ENCODE measurements at places on chromosomes 5 and 9.
A peak's percentile ranks its signal among the peaks of the same experiment; 100 is the strongest.

DNA sequence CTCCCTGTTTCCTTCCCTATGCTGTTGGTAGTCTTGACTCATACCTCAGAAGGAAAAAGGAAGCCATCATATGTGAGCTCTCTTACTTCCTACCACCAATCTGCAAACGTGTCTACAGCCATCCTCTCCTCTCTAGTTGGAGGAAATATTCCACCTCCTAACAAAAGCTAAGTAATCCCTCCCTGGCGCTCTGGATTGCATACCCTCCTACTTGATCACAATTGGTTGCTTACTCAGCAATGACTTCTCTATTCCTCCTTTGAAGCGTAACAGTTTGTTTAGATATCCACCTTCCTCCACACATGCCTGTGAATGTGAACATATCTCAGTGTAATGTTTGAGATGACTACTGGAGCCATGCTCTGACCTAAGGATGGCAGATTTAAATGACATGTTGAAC, 18.2 kb downstream of the RUSC2 start:
- DNase-seq: no peak

DNA sequence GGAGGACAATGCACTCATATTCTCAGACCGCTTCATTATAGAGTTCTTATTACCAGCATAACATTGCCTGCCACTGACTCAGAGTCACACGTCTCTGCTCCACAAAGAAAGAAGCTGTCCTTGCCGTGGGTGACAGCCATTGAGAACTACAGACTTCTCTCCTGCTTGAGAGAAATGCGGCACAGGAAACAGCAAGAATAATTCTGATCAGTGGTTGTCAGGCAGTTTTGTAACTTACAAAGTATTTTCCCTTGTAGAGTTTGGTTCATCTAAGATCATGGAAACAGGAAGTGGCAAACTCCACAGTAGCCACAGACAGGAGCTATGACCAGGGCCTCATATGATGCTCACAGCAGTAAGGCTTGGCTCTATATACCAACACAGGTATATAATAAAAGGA, 47.0 kb downstream of the KCNV2 start:
- DNase-seq: no peak

DNA sequence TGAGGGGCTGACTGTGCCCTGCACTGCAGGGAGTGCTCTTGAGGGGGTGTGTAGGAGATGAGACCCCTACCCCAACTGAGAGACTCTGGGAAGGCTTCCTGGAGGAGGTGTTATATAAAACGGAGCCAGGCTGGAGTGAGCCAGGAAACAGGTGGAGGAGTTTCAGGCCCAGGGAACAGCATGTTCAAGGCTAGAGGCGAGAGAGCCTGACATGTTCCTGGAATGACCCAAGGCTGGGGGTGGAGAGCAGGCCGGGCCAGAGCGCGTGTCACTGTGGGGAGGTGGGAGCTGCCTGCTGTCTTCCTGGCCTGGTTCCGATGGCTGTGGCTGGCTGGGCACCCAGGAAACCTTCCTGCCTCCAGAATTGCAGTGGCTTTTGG, 48.7 kb downstream of the RXRA start:
- no peak for DNase-seq

- DNase-seq: peak; percentile 17
Observed at GRCh38 chr5:53478411-53479044, 1.9 kb upstream of the FST start.

- DNase-seq: no peak
Observed at GRCh38 chr9:89410022-89410421, 87.9 kb downstream of the SEMA4D start.

- no peak for DNase-seq
Observed at GRCh38 chr5:76500633-76501393, 97.7 kb downstream of the IQGAP2 start.

- DNase-seq: no peak
Observed at GRCh38 chr9:110241858-110242321, 14.4 kb downstream of the TXN start.

DNA sequence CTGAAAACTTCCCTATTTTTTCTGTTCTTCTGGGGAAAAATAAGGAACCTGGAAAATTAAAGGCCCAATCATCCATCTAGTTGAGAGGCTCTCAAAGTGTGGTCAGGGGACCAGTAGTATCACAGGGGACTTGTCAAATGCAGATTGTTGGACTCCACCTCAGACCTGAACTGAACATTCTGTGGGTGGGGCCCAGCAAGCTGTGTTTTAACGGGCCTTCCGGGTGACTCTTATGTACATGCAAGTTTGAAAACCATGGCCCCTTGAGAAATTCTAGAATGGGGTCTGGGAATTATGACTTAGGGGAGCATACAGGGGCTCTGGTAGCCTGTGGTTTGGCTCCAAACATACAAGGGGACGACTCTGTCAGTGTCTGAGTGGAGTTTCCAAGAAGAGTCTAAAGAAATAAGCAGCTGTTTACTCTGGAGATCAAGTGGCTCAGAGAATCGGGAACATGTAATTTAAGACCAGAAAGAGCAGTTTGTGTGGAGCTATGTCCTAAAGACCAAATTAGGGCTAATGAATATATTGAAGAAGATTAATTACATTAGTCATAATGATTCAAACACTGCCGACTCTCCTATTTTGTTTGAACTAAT, 177.4 kb downstream of the SLC28A3 start:
- peak; percentile 18 for DNase-seq

- DNase-seq: no peak
Observed at GRCh38 chr5:77280036-77280435, 69.6 kb downstream of the PDE8B start.

DNA sequence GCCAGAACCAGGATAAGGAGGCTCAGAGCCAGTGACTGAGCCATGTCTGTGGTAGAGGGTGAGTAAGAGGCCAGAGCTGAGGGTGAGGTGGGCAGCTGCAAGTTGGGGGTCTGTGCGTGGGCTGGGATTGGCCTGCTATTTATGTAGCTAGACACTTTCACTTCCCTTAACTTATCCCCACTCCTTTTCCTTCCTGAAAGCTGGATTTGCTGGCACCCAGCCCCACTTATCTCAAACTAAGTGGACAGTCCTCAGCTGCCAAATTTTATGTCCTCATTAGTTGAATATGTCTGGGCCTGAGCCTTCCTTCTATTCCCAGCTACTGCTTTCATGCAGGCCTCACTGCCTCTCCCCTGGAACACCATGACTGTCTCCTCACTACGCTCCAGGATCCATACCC, at the start of gene CCL21:
CCL21 (minus strand) TSS at position 114 of the 400 bp plus-strand sequence; CDS start at position 44, 70 bp downstream.
- no peak for DNase-seq

- DNase-seq: no peak
Observed at GRCh38 chr5:68405026-68405684, 189.6 kb downstream of the PIK3R1 start.

DNA sequence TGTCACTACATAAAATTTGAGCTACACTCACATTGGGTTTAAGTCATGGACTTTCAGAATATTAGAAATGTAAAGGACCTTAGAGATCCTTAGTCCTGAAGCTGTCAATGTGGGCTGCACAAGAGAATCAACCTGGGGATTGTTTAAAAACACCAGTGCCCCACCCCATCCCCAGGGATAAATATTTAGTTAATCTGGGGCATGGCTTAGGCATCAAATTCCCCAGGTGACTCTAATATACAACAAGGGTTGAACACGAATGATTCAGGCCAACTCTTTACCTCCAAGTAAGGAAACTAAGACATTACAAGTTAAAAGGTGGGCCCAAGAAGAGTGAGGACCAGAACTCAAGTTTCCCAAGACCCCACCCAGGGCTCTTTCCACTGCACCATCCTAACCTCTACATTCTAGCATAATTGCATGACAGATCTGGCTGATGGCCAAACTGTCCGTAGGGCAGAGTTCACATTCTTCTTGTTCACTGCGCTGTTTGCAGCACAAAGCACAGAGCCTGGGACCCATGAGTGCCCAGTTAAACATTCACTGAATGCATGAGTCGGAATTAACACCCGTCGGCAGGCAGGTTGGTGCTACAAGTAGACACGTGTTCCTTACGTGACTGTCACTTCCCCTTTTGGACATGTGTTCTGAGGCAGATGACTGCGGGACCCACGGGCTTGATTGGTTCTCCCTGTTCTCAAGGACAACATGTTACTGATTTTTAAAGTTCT, 25.2 kb downstream of the CYFIP2 start:
- DNase-seq: no peak

GRCh38 chr9:19188771-19189170, 41.7 kb upstream of the DENND4C start:
- DNase-seq: no peak

DNA sequence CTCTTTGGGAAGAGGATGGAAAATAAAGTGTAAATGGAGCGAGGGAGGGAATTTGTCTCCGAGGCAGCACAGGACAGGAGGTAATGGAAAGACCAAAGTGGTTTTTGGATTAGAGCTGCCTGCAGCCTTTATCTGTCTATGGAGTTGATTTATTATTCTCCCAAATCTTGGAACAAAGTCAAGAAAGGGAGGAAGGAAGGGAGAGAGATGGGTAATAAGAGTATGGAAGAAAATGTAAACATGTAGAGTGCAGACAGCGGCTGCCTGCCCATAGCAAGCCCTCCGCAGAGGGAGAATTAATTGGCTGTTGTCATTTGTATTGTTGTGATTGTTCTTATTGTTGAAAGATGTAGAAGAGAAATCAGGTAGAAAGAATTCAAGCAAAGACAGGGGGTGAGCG, 15.7 kb downstream of the KCNIP1 start:
- DNase-seq: no peak

DNA sequence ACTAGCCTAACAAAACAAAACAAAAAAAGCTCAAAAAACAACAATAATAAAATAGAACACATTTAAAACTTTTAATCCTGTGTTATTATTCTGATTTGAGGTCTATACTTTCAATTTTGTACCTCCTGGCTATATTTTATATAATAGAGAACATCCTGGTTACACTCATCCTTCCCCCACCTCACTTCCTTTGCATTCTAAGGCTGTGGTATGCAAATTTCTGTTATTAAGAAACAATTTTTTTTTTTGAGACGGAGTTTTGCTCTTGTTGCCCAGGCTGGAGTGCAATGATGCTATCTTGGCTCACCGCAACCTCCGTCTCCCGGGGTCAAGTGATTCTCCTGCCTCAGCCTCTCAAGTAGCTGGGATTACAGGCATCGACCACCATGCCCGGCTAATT, 3.1 kb upstream of the RPL37 start:
- no peak for DNase-seq

DNA sequence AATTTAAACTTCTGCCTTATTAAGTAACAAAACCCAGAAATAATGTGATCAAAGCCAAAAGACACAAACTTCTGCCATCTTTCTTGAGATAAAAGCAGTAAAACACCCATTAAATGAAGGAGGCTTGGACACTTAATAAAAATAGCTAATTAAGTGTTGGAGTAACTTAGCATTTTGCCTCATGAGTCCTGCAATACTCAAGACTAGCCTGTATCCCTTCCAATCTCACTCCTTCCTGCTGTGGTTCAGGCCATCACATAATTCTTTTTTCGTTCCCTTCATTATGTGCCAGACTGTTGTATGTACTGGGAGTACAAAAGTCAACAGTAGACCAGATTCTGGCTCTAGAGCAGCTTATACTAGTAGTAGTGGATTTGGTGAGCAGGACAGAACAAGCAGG, 250.2 kb downstream of the NFIB start:
- DNase-seq: no peak

GRCh38 chr5:307794-308579, 13.5 kb upstream of the AHRR start:
- DNase-seq: no peak

DNA sequence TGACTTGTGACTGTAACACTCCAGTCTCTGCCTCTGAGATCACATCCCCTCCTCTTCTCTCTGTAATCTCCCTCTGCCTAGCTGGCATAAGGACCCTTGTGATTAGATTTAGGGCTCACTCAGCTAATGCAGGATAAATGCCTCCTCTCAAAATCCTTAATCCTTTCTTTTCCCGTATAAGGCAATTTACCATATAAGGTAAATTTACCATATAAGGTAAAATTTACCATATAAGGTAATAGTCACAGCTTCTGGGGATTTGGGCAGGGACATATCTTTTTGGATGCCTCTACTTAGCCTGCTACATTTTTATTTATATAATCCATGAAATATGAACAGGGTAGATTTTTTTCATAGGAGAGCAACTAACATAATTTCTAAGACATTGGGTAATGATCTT, 318.0 kb upstream of the PUM3 start:
- DNase-seq: no peak

- no peak for DNase-seq
Observed at GRCh38 chr5:131382407-131383395, 118.8 kb downstream of the CDC42SE2 start.

DNA sequence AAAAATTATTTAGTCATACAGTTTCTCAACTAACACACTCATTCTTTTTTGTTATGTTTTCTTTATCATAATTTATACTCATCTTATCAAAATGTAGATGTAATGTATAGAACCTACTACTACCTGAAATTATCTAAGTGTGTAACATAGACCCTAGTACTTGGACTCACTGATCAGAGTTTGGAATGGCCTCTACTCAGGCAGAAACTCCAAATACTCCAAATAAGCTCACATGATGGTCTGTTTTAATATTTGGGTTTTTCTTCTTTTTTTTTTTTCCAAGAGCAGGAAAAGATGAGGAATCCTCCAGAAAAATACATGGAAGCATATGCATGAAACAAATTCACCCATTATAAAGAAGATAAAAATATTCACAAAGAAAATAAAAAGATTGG, 126.3 kb downstream of the PDE4D start:
- no peak for DNase-seq

- no peak for DNase-seq
Observed at GRCh38 chr5:164799391-164799790, 1294.0 kb downstream of the MAT2B start.

DNA sequence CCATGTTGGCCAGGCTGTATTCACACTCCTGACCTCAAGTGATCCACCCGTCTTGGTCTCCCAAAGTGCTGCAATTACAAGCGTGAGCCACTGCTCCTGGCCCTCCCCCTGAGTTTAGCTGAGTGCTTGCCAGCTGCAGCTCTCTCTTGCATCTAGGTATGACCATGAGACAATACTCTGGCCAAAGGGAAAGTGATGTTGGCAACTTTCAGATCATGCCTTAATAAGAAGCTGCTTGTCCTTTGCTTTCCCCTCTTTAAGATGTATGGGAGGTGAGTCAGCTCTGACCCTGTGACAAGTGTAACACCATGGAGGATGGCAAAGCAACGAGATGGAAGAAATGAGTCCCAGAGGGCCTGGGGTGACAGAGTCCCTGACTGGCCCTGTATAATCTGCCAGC, 18.7 kb upstream of the DCAF12 start:
- no peak for DNase-seq

- no peak for DNase-seq
Observed at GRCh38 chr5:74934949-74935751, 69.0 kb upstream of the FAM169A start.

GRCh38 chr5:2181557-2181956, 298.8 kb upstream of the IRX4 start:
- DNase-seq: no peak

GRCh38 chr9:124768750-124769548, 2.2 kb downstream of the NR6A1 start:
- DNase-seq: no peak

GRCh38 chr5:149886060-149886459, 58.5 kb downstream of the PDE6A start:
- DNase-seq: no peak

- peak; percentile 28 for DNase-seq
Observed at GRCh38 chr9:4987961-4988421, 2.9 kb downstream of the JAK2 start.

All from DMS153 (cell line).